Fibroblast of skin of back (primary cell): ENCODE measurements at places on chromosomes 11 and 22.

DNA sequence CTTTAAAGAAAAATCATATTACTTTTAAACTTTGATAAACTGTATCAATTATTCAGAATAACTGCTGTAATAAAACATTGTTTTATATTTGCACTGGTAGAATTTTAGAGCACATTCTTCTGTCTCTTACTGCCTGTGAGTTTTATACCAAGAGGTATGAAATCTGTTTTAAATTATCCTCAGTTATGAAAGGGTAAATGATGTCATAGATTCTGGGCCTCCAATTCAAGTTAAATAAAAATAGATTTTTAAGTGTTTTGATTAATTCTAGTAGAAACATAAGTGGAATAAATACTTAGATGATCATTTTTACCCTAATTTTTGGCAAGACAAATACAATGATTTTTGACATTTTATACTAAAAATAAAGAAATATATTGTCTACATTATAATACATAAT, 93.0 kb downstream of the GUCY1A2 start:
- peak; percentile 48 for DNase-seq

- peak; percentile 93 for DNase-seq
Measured at GRCh38 chr11:36074941-36075431, 131.1 kb downstream of the LDLRAD3 start.

DNA sequence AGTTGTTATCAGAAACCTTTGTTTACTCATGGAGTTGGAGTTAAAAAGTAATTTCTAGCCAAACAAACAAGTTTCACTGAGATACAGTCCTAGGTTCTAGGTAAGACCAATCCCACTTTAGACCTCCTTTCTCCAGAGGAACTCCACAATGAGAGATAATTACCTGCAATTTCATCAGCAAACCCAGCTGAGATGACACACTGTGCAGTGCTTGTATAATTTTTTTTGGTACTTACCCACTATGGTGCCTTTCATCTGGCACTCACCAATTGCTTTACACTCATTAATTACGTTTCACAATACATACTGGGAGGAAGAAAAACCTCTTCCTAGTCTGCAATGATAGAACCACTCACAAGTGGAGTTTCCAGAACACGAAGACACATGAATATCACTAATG, 1.8 kb upstream of the MUC15 start:
- DNase-seq = no peak

GRCh38 chr11:78000193-78000592, 5.7 kb upstream of the INTS4 start:
- DNase-seq = peak; percentile 69

DNA sequence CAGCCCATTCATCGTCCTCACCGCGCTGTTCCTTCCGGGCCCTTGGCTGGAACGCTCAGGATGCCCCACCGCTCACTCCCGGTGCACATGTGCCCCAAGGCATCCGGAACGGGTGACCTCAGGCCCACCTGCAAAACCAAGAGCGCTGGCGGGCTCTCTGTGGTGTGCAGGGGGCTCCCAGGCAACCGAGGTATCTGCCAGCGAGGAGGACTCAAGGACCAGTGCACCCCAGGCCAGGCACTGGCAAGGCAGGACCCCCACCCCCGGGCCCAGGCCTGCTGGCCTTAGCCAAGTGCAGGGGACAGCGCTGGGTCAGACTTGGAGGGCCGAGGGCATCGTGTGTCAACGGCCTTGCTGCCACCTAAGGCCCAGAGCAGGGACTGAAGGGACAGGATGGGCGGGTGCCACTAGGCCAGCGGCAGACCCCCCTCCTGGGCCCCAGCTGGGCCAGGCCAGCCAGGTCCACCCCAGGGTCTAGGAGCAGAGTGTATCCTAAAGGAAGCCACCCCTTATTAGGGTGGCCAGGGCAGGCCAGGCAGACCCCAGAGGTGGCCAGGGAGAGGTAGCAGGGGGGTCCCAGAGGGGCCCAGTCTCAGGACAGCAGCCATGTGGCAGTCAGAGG, 8.5 kb downstream of the TNNT3 start:
- DNase-seq = no peak

DNA sequence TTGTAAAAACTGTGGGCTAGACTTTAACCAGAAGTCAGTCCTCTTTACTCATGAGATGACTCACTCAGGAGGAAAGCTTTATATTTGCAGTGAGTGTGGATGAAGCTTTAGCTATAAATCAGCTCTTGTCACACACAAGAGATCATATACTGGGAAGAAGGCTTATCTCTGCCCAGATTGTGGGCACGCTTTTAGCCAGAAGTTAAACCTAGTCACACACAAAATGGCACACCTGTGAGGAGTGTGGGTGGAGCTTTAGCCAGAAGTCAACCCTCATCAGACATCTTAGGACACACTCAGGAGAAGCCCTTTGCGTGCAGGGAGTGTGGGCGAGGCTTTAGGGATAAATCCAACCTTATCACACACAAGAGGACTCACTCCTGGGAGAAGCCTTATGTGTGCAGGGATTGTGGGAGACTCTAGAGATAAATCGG, 706.9 kb upstream of the LUZP2 start:
- peak; percentile 67 for DNase-seq

DNA sequence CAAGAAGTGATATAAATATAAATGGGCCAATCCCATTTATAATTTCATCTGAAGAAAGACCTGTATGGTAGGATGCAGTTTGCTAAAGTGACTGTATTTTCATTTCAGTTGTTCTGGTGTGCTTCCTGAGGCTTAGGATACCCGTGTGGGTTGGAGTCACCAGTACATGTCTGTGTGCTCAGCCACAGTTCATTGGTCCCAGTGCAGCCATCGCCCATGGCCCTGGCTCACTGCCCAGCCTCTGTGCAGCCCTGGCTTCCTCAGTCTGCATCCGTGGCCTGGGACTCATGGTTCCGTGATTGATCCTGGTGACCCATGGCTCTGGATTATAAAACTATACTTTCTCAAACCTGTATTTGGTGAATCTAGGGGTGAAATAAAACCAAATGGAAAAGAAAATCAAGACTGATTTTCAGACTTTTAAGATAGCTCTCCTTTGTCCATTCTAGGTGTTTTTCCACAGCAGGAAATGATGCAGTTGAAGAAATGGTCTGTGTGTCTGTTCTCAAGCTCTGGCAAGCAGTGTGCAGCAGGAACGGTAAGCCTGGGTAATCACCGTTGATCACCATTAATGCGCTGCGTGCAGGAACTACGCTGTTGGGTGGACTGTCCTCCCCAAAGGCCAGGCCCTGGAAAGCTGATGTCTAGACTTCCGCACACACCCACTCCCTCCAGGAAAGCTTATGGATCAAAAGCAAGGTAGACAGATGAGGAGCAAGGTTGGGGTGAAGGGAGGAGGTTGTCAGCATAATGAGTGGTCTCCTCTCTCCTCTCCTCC, 27.2 kb downstream of the TTC12 start:
- DNase-seq = no peak

GRCh38 chr11:111155021-111155420, 90.5 kb upstream of the POU2AF2 start:
- DNase-seq = peak; percentile 39

GRCh38 chr11:65416841-65417701, 5.5 kb upstream of the NEAT1 start:
- no peak for DNase-seq
